ENCODE measurements at places on chromosomes 4 and X.

DNA sequence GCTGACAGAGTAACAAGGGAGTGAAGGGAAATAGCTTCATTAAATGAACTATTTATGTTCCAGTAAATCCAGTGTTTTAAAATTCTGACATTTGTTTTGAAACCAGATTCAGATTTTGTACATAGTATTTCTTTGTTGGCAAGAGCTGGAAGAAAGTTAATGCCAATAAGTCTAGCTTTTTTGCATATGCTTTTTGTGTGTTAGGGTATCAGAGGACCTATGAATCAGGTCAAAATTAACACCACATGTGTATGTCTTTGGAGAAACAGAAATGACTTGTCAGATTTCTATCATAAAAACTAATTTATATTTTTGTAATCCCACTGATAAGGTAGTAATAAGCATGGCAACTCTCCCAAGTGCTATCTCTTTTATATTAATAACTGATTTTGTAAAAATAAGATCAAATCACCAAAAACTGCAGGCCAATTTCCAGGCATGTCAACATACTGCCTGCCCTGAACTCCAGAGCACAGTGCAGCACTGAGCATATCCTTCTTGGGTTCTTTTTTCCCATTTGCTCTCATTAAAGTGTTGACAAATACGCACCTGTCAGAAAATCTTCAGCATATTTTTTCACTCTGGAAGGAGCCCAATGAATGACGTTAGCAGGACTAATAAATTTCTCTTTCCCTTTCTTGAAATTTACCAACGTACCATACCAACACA is 65.5 kb downstream of the SH3RF1 start:
- no peak for DNase-seq

DNA sequence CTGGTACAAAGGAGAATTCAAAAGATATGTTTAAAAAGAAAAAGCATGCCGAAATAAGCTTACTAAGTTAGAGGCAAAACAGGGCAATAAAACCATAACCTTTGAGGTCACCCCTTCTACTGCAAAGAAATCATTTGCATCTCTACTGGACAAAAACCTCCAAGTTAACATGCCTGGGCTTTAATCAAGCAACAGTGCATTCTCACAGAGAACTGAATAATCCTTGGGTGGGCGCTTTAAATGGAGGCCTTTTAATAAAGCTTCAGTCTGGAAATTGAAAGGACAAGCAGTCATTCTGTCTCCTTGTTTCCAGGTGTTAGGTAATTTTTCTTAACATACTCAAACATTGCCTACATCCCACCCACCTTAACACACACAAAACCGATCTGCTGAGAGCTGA is 34.6 kb upstream of the SMS start:
- DNase-seq: no peak

DNA sequence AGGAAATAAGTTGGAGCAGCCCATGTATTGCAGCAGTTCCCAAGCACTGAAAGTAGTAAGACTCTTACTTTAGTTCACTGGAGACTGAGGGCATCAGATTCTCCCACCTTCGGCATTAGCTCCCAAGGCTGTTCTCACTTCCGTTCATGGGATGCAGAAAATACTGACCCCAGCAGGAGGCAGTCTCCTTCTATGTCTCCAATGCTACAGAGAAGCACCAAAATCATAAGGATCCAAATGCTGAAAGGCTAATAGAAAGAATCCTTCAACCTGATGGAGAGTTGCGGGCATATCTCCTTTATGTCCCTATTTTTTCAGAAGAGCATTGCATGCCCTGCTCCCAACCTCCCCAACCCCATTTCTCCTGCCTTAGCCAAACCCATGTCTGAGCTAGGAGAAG is 32.4 kb downstream of the ADH7 start:
- DNase-seq: no peak

DNA sequence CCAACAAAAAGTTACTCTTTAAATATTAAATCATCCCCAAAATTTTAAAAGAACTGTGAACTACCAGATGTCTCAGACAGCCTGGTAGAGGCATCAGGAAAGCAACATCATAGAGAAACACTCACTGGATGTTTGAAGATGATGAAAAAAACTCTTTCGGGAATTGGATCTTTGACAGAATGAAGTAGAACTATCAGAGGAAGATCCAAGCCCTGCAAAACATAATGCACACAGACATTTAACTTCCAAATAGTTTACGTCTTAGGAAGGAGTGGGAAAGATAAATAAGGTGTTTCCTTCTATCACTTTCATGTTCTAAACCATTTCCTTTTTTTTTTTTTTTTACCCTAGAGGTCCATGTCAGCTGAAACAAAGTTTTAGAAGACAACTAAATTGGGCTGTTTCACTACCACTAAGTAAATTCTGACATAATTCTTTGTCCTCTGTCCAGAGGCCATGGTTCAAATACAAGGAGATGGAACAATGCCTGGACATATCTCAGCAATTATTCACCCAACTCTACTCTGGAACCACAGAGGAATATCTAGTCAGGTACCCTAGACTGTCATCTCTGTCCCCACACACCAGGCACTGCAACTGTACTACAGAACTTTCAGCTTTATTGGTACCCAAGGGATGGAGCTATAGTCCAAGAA is 217.7 kb upstream of the INTU start:
- DNase-seq: no peak

DNA sequence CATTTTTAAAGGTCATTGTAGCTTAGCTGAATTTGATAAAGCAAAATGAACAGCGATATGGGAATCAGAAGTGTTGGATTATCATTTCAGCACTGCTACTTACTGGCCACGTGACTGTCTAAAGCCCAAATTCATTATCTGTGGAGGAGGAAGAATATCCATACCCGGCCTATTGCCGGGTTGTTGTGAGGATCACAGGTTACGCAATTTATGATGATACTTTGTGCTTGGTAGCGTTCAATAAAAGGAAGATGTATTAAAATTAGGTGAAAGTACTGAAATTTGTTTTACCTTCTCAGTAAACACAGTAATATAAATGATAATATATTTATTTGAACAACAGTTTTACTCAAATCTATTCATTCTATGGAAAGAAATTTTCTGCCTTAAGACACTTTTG is 1540.2 kb downstream of the ADGRL3 start:
- DNase-seq: no peak

DNA sequence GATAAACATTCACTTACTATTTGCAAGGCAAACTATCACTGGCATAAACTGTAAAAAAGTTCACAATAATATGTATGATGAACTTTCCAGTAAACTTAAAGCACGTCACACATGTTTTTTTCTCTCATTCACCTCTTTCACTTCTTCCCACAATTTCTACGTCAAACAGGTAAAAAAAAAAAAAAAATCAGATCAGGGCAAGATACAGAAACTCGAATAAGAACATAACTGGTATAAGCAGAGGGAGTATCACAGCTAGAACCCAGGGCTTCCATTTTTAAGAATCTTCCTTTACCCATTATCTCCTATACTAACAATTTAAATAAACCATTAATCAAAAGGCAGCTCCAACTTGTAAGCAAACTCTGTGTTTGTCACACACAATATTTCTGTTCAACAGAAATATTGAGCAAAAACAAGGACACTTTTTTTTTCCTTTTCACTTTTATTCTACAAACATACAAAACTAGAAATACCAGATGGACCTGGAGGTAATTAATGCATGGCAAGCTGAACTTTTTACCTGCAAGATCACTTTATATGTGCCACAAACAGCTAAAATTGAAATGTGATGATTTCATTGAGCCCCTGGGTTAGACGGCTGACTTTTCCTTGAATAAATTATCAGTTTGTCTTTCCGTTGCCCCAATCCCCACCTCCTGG is 47.5 kb upstream of the NSUN7 start:
- DNase-seq: no peak

- no peak for DNase-seq
Measured at GRCh38 chr4:88697141-88697540, 488 bp downstream of the NAP1L5 start.

DNA sequence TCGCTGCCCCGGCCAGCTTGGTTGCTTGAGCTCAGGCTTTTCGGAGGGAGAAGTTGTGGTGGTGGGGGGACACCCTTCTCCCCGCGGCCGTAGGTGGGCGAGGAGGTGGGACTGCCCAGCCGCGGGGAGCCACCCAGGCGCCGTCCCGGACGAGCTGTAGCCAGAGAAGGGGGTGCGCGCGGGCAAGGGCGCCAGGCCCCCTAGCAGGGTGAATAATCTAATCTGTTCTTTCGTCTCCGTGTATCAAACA is 3.1 kb downstream of the MID1IP1 start:
- no peak for DNase-seq

- no peak for DNase-seq
Measured at GRCh38 chr4:2865196-2865780, 21.6 kb downstream of the ADD1 start.

DNA sequence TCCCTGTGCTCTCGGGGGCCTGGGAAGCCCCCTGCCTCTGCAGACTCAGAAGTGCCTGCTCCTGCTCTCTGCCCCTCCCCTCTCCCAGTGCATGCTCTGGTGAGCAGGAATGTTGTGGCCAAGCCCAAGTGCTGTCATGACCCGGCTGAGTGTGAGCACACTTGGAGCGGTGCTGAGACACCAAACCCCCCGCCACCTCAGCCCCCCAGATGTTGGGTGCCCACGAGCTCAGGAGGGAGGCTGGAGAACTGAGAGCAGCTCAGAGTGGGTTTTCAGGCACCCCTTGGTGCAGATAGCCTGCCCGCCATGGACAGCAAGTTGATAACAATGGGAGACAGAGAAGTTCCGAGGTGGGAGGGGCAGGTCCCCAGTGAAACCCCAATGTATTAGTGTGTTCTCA is 477.4 kb downstream of the ACTRT1 start:
- no peak for DNase-seq

DNA sequence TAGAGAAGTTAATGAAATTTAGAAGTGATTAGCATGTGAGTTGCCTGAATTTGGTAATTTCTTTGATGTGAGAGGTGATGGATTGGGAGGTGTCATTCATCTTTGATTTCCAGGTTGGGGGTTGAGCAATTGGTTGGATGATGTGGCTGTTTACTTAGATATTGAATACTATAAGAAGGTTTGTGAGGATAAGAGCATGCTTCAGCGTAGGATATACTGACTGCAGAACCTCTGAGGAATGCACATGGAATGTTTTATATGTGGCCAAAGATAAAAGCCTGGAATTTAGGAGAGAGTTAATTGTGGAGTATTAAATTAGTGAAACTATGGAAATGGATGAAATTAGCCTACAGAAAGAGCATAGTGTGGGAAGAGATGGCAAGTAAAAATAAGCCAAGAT is 165.4 kb upstream of the MAD2L1 start:
- no peak for DNase-seq

GRCh38 chr4:188452097-188452496 is 312.9 kb downstream of the TRIML1 start:
- DNase-seq: no peak

- no peak for DNase-seq
Measured at GRCh38 chr4:181477591-181477990, 765.6 kb upstream of the TENM3 start.

DNA sequence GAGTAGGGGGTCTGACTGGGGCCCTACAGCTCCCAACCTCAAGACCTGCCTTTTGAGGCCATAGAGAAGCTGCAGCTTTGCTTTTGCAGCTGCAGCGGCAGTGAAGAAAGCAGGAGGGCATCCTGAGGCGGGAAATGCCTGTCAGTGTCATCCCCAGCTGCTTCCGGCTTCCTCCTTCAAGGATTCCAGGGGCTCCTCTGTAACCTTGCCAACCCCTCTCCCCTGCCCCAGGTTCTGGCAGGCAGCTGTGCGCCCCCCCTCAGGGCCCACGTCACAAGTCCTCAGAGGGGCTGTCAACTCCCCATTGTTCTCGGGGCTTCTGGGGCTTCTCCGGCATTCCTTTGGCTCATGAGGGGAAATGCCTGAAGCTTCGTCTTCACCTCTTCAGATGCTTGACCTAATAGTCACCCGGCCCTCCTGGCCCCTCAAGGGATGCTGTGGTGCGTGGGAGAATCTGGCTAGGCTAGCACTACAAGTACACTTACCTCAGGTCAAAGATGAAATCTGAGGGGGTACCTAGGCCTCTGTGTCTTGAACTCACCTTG is 31.9 kb downstream of the APLN start:
- no peak for DNase-seq

DNA sequence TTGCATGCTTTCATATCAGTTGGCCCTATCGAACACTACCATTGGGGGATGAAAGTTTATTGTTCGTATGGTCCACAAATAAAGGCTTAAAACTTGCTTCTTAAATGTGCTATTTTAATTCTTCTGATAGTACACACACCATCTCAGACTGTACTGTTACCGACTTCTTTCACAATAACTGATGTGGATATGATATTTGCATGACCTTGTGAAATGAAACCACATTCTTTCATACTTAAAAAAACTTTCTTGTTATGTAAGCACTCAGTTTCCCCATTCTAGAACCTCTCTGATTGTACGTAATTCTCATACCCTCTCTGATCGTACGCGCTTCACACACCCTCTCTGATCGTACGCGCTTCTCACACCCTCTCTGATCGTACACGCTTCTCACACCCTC is 12.0 kb upstream of the WDR19 start:
- no peak for DNase-seq

DNA sequence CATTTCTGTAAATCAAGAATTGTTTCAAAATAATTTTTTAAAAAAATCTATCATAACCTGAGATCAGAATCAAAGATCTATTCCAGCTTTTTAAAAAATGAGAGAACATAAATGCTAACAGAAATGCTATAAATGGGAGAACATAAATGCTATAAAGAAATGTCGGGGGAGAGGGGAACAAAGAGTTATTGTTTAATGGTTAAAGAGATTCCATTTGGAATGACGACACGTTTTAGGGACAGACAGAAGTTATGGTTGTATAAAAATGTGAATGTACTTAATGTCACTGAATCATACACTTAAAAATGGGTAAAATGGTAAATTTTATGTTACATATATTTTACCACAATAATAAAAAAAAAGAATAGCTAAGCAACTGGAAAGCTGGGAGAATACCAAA is 127.1 kb downstream of the ATRX start:
- DNase-seq: no peak

DNA sequence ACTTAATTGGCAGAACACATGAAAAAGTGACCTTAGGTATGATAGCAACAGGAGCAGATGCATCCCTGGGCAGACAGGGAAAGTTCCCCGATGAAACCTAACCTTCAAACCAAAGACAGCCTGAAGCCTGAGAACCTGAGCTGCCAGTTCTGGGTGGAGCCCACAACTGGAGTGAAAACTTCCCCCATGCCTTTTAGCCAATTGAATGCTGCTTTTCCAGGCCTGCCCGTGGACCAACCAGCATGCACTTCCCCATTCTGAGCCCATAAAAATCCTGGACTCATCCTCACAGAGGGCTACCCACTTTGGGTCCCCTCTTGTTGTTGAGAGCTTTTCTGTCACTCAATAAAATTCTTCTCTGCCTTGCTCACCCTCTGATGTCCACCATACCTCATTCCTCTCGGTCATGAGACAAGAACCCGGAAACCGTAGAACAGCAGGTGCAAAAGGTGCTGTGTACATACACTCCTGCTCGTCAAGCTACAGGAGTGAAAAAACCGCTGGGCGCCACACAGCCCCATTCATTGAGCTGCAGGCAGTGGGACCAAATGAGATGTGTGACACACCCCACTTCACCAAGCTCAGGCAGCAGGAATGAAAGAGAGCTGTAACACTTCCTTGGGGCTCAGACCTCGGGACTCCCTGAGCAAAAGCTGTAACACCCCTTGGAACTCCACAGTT is 13.9 kb upstream of the SLC7A11 start:
- no peak for DNase-seq

Data from activated T-cell treated with anti-CD3 and anti-CD28 coated beads for 1 hour (primary cell).